ENCODE measurements at places on chromosomes 1 and 21.
A peak's percentile ranks its signal among the peaks of the same experiment; 100 is the strongest.

DNA sequence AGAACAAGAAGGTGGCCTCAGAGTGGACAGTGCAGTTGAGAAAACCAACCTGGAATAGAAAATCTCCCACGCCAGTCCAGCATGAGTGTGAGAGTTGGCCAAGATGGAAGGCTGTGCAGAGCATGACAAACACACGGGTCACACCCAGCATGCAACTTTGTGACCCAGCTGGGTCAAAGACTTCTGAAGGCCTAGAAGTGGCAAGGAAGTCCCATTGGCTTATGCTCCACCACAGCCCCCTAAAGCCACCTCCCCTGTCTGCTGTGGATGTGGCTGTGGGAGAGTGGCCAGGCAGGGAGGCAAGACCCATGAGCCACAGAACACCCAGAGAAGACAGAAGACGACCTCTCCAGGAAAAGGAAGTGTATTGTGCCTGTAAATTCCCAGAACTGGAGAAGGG lies 13.6 kb downstream of the BATF3 start:
- no peak for DNase-seq

GRCh38 chr1:83698644-83699043 lies 300.3 kb downstream of the TTLL7 start:
- DNase-seq, result no peak

- DNase-seq, result no peak
Observed at GRCh38 chr1:3669971-3670431, 17.7 kb downstream of the TP73 start.

GRCh38 chr1:20100632-20101355 lies 18.5 kb downstream of the PLA2G2D start:
- peak; percentile 8 for DNase-seq

DNA sequence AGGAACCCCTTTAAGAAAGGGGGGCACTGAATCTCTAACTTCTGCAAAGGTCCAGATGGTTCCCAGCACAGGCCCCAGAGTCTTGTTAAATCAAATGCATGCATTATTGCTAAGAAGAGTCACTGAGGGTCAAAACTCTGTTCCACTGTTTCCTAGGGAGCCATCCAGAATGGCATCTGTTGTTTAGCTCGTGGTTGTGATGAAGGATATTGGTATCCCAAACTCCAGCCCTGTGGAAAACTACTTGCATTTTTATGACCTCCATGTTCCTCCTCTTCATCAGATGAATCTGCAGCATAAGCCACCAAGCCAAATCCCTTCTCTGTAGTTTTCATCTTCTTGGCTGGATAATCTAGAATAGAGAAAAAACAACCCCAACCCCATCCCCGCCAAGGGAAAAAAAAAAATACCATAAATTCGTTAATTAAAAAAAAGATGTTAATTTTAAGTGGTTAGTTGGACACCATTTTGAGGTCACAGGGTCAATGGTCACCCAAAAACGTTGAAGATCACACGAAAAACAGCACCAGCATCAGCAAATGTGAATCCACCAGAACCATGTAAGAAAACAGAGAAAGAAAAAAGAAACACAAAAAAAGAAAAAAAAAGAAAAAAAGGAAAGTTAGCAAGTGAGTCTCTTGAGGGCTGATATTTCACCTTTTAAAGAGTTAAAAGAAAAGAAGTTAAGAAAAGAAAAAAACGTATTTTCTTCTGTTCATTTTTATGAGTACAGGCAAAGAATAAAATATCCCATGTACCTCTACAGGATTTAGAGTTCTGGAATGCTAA lies 3.0 kb upstream of the RIT1 start:
- DNase-seq, result no peak

GRCh38 chr1:22142315-22143064 lies 407 bp downstream of the WNT4 start:
- peak; percentile 16 for DNase-seq

DNA sequence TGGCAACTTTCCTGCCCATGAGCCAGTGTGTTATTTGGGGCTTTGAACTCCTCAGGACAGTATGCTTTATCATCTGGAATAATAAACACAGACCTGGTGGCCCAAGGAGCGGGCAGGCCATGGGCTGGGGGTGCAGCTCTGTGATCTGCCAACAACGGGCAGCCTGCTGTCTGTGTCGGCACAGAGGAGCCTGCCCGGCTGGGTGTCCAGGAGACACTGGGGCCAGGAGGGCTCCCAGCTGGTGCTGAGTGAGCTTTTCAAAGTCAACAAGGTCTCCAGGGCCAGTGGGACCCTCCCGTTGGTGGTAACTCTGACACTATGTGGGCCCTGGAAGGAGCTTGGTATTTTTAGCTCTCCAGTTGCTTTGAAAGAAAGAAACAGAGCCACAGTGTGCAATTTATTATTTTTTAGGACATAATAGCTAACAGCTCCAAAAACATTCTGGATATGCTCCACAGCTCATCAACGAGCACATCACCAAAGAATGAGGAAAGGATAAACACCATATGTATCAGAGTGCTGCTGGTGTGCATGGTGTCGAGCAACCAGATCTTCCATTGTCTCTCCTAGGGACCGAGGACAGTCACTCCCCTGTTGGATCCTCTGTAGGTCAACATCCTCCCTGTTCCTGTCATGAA lies 488.7 kb upstream of the USP24 start:
- DNase-seq, result no peak

DNA sequence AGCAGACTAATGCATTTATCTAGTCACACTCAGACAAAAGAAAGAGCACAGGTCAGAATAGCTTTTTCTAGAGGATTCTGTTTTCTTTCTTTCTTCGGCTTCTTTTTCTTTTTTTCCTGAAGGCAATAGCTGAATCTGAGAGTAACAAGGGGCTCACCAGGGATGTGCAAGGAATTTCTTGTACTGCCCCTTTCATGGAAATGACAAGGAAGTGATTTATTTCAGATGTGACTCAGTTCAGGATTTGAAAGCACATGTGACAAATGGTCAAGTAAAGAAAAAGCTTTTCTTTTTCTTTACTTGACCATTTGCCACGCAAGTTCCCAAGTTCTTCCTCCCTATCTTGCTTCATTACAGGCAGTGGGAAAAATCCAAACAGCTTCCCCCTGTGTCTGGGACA lies 202.0 kb downstream of the GABPA start:
- no peak for DNase-seq

DNA sequence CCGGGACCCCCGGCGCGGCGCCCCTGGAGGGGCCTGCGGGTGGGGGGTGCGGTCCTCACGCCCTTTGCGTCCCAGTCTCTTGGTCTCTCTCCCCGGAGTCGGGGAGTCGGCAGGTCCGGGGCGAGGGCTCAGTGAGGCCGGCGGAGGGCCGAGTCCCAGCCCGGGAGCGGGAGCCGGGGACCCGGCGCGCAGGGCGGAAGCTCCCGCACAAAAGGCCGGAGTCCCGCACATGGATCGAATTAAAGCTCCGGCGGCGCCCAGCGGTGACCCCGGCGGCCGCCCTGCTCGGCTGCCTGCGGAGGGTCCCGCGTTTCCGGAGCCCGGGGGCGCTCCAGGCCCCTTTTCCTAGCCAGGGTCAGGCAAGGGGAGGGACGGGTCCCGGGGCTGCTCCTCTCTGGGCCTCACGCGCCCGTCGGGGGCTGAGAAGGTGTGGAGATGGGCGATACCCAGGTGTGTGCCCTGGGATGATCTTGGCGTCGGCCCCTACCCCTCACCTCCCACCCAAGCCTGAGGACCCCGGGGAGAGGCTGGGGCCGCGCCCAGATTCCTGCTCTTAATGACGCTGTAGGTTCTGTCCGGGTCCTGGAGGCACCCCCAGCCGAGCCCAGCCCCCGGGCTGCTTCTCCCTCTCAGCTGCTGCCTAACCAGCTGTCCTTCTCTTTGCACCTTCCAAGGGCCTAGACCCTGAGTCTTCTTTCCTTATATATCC lies 512 bp downstream of the FBLIM1 start:
- DNase-seq, result no peak

DNA sequence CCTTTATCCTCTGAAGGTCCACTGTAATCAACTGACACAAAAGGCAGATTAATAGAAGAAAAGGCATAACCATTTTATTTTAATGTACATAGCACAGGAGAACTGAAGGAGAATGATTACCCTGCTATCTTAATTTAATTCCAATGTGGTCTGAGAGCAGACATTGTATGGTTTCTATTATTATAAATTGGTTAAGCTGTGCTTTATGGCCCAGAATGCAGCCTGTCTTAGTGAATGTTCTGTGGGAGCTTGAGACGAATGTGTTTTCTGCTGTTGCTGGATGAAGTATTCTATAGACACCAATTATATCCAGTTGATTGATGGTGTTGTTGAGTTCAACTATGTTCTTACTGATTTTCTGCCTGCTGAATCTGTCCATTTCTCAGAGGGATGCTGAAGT lies 25.0 kb upstream of the SLC2A1 start:
- DNase-seq, result no peak

DNA sequence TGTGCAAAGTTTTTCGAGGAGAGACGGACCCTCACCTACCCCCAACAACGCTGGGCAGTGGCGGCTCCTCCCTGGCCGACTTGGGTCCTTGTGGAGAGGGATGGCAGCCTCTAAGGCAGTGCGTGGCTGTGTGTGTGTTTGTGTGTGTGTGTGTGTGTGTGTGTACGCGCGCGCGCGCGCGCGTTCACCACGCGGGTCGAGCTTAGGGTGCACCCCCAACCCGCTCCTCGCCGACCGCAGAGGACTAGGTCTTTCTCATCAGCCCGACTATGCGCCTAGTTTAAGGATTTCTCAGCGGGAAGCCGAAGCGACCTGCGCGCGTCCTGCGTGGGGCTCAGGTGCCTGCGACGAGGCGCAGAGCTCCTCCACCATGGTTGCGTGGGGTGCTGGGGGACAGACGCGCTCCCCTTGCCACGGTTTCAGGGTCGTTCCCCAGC lies 940 bp downstream of the SOX13 start:
- no peak for DNase-seq

DNA sequence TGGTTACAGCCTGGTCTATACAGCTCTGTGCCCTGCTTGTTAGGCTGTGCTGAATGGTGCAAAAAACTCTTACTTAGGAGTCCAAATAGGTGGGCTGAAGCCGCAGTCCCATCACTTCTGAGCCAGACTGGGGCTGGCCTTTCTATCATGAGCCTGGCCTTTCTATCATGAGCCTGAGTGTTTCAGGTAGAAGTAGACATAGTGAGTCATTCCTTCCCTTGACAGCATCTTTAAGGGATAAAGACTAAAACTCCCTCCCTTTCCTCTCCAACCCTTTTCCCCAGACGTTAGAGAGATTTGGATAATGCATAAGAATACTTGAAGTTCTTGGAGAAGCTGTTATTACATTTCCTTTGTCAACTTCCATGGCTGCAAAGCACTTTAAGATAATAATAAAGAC lies 46.5 kb upstream of the PARP1 start:
- DNase-seq, result no peak

- DNase-seq, result no peak
Observed at GRCh38 chr21:42569732-42570301, 56.2 kb downstream of the SLC37A1 start.

DNA sequence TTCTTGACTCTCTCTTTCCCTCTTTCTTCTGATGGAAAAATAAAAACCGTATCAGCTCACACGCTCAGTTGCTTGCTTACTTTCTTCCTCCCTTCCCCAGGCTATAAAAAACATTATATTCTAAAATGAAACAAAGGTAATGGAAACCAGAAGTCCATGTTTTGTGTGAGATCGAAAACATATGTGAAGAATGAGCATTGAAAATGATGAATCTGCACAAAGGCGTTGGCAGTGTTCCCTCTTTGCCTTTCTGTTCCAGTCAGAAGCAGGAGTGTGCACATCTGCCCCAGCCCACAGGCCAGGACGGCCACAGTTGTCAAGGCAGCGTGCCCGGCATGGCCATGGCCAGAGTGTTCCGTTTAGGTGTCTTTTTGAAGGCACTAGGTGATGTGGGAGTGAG lies 185.3 kb upstream of the USP24 start:
- DNase-seq, result no peak

GRCh38 chr21:43911015-43911934 lies 46.3 kb downstream of the AGPAT3 start:
- no peak for DNase-seq

DNA sequence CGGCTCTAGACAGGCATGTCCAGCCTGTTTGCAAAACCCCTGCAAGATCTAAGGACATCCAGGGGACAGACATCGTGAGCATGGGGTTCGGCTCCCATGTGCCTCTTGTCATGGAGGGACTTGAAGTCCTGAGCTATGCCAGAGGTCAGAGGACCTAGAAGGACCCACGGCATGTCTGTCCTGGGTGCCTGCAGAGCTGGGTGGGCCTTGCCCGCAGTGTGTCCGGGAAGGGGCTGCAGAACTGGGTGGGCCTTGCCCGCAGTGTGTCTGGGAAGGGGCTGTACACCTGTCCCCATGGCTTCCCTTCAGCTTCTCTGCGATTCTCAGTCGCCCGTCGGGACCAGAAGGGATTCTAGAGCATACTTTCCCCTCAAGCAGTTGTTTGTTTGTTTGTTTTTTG lies 20.0 kb upstream of the TRAPPC10 start:
- no peak for DNase-seq

- DNase-seq, result peak; percentile 55
Observed at GRCh38 chr21:17387030-17387617, 125.7 kb upstream of the CXADR start.

DNA sequence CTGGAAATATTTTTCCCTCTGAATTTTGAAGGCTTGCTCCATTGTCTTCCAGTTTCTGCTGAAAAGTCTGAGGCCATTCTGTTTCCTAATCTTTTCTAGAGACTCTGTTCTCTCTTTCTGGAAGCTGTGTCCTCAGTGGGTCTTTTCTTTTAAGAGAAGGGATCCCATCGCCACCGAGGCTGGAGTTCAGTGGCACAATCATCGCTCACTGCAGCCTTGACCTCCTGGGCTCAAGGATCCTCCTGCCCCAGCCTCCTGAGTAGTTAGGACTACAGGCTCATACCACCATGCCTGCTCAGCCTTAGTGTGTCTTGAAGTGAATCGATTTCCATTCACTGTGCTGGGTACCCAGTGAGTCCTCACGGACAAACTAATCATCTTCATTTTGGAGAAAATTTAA lies 9.6 kb upstream of the LRP8 start:
- DNase-seq, result no peak

GRCh38 chr21:46188226-46189212 lies 4.3 kb upstream of the SPATC1L start:
- DNase-seq, result no peak

DNA sequence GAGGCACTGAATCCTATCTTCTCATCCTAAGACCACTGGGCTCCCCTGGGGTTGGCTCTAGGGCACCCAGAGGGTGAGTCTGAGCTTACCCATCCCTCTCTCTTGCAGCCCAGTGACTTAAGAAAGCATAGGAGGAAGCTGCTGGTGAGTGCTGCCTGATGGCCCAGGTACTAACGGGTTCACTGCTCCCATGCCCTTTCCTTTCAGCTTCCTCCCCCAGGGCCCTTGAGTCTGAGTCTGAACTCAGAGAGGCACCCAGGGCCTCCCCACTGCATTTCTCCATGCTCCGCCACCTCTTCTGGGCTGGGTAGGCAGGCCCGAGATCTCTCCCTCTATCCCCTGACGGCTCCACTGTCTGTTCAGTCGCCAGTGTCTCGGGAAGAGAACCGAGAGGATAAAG lies 29.7 kb downstream of the PPFIA4 start:
- no peak for DNase-seq

Measured in NCI-H1930 (cell line).